ENCODE measurements at places on chromosomes 3 and 15. TPM values are rescaled to one million over a fixed set of nuclear protein-coding genes. Genes with fewer than 3 reads are reported as not detected.

Gene PEX11A
- 6.5 TPM for total RNA-seq

Gene GOLGA6B
- not detected for total RNA-seq

Gene TMC3
- total RNA-seq, result 0.05 TPM

Gene GRIP2
- not detected for total RNA-seq

Gene ST3GAL6
- total RNA-seq, result 30.1 TPM

Gene MINDY2
- total RNA-seq, result 20.2 TPM

Gene MGA
- 59.7 TPM for total RNA-seq

Gene SCG3
- 0.60 TPM for total RNA-seq

DNA sequence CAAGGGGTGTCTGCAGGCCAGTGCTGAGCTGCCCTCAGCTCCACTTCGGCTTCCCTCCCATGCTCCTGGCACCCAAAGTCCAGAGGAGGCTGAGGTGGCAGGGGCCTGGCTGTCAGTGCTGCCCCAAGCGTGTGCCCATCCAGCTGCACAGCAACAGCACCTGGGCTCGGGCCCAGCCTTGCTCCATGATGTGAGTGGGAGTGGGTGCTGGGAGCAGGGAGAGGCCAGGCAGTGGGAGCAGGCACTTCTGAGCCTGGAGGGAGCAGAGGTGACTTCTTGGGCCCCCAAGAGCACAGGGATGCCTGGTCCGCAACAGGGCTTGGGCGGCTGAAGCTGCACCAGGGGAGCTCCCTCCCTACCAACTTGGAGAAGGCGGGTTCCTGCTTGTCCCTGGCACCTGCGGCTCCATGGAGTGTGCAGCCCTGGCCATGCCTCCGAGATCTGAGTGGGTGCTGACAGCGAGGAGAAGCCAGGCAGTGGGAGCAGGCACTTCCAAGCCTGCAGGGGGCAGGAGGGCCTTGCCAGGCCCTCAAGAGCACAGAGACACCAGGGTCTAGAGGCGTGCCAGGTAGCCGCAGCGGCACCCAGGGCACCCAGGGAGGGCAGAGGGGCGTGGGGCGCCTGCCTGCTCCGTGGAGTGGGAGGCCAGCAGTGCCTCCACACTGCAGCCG is 366.7 kb upstream of the SGO1 start:
- DNase-seq, result no peak

DNA sequence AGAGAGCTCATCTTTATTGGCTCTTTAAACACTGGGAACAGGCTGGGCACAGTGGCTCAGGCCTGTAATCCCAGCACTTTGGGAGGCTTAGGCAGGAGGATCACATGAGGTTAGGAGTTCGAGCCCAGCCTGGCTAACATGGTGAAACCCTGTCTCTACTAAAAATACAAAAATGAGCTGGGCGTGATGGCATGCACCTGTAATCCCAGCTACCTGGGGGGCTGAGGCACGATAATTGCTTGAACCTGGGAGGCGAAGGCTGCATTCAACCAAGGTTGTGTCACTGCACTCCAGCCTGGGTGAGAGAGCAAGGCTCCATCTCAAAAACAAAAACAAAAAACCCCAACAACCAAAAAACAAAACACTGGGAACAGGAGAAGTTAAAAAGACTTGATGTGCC is 72.1 kb downstream of the CHAC1 start:
- no peak for DNase-seq

DNA sequence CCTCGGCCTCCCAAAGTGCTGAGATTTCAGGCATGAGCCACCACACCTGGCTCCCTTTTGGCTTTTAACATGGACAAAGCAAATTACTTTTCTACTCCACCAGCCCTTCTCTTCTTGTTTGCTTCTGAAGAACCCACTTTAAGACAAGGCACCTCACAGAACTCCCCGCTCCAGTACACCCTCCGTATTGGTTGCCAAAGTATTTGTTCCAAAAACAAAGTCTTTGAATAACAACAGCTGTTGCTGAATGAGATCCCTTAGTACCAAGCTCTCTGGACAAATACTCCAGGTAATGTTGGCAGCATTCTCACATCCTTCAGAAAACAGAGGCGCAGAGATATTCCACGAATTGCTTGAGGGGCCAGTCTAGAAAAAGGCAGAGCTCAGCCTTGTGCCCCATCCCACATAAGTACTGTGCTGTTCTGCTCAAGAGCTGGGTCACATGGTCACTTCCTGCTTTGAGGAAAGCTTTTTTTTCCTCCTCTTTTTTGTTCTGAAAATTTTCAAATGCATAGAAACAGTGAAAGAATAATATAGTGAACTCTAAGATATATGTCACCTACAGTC is 7.3 kb upstream of the CHCHD6 start:
- no peak for DNase-seq

GRCh38 chr3:25664812-25665314 is at the start of gene TOP2B:
Gene TOP2B, minus strand, starts transcription at chr3:25664907. Its CDS starts 610 bp downstream, at chr3:25664297.
- DNase-seq, result peak; percentile 98

DNA sequence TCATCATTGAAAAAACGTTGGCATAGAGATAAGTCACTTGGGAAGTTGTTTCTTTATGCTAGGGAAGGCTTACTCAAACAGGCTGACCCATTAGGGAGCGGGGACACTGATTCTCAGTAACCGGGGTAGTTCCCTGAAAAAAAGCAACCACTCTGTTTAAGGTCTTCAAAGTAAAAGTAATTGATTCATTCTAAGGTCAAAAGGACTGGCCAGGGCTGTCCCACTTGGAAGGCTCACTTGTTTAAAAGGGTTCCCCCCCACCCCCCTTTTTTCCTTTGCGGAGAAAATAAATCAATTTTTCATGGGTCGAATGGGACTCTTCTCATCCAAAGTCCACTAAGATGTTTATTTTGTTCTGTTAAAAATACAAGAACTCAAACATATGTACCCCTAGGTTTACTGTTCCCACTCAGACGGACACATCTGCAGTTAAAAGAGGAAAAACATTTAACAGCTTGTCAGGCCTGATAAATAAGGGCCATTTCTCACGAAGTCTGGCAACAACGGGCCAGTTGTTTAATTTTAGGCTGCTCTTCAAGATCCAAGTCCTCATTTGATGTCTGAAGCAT is 53.0 kb downstream of the ARHGEF3 start:
- no peak for DNase-seq

- DNase-seq, result no peak
These were observed 14.0 kb downstream of the TIGIT start for GRCh38 chr3:114307832-114308231.

- no peak for DNase-seq
These were observed 393.2 kb downstream of the SOX2 start for GRCh38 chr3:182104881-182105280.

- no peak for DNase-seq
These were observed 6.0 kb downstream of the SPATA12 start for GRCh38 chr3:57066471-57066870.

- no peak for DNase-seq
These were observed 615.8 kb upstream of the AGTR1 start for GRCh38 chr3:148081926-148082325.

- peak; percentile 50 for DNase-seq
These were observed 13.0 kb upstream of the ATP1B3 start for GRCh38 chr3:141863491-141863890.

- peak; percentile 95 for DNase-seq
These were observed 89.6 kb upstream of the GALNT15 start for GRCh38 chr3:16084887-16085286.

DNA sequence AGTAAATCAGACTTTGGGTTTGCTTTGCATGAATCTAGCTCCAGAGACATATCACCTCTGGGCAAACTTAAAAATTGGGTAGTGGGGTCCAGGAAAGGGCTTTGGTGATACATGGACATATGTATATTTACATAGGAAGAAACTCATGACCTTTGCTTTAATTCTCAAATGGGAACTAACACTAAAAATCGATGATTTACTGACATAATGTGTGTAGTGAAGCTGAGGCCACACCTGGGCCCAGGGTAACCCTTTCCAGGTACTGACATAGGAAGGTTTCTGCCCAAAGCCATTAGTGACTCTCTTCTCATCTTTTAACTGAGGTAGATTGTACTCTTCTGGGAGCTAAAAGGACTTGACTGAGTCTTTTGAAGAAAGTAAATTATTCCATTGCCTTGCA is 411.2 kb upstream of the TBL1XR1 start:
- DNase-seq, result no peak

- DNase-seq, result no peak
These were observed 43.6 kb downstream of the WHAMM start for GRCh38 chr15:82852941-82853561.

DNA sequence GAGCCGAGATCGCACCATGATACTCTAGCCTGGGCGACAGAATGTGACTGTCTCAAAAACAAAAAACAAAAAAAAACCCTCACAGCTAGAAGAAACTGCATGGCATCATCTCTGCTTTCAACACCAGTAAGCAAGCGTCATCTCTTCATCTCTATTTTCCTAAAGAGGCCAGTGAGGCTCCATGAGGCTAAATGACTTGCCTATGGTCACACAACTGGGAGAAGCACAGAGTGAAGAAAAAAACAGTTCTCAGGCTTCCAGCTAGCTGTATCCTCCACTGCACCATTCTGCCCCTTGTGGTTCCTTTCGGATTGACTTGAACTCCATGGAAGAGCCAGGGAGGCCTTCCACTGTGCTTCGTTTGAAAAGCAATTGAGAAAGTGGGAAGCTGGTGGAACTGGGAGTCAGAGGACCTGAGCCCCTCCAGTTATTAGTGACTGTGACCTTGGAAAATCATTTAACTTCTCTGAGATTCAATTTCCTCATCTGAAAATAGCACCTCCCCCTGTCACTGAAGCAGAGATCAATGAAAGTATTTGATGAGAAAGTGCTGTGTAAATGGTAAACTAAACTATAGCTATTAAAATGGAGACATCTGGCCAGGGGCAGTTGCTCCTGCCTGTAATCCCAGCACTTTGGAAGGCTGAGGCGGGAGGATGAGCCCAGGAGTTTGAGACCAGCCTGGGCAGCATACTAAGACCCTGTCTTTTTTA is 32.1 kb upstream of the DENND4A start:
- peak; percentile 89 for DNase-seq

DNA sequence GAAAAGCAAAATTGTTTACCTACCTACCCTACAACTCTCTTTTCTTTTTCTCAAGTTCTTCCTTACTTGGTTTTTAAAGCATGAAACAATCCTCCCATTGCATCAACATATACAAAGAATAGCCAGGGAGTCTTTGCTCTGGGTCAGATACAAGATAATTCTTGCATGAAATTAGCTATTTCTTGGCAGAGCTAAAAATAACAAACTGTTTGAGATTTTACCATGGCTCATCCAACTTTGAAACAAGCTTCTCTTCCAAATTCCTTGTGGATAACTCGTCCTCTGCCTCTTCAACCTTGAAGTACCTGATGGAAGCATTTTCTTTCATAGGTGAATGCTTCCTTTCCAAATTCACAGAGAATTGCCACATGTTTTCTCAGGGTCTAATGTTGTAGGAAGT is 9.2 kb upstream of the CBLB start:
- DNase-seq, result no peak

GRCh38 chr3:69716119-69716518 is 23.1 kb upstream of the MITF start:
- DNase-seq, result no peak

DNA sequence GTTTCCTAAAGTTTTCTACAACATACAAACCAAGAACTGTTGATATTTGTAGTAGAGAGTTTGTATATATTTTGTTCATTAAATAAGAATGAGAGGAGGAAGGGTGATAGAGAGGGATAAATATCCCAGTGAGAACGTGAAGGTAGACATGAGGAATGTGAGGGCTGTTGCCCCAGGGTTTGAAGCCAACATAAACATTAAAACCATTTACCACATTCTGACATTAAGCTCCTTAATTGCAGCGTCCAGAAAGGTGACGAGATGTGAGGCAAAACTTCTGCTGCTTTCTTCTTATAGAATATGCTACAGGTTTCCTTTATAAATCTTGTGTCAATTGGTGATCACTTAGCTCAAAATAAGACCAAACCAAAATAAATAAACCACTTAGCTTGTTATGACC is 267.8 kb upstream of the CNTN4 start:
- DNase-seq, result no peak

- DNase-seq, result no peak
These were observed 6.4 kb downstream of the SETMAR start for GRCh38 chr3:4309491-4310128.

DNA sequence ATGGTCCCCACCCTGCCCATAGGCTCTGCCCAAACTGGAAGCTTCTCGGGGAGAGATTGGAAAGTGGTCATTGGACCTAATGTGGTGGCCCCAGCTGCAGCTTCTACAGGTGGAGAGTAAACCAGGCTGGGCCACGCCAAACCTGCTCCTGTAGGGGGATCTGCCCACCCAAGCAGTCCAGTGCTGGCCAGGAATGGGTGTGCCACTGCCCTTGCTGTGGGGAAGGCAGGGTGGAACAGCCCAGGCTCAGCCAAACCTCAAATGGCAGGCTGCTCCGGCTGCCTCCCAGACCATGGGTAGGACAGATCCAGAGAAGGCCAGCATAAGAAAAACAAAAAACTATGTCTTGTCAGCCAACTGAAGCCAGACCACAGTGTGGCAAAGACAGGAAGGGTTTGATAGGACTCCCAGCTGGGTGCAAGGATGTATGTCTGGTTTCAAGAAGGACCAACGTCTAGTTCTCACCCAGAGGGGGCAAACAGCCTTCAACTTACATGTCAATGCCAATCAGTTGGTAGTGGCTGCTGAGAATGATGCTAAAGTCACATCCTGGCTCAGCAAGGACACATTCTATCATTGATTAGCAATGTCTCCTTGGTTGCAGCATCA is 267.3 kb downstream of the UACA start:
- no peak for DNase-seq

- DNase-seq, result no peak
These were observed 973 bp upstream of the COPG1 start for GRCh38 chr3:129248286-129248979.

DNA sequence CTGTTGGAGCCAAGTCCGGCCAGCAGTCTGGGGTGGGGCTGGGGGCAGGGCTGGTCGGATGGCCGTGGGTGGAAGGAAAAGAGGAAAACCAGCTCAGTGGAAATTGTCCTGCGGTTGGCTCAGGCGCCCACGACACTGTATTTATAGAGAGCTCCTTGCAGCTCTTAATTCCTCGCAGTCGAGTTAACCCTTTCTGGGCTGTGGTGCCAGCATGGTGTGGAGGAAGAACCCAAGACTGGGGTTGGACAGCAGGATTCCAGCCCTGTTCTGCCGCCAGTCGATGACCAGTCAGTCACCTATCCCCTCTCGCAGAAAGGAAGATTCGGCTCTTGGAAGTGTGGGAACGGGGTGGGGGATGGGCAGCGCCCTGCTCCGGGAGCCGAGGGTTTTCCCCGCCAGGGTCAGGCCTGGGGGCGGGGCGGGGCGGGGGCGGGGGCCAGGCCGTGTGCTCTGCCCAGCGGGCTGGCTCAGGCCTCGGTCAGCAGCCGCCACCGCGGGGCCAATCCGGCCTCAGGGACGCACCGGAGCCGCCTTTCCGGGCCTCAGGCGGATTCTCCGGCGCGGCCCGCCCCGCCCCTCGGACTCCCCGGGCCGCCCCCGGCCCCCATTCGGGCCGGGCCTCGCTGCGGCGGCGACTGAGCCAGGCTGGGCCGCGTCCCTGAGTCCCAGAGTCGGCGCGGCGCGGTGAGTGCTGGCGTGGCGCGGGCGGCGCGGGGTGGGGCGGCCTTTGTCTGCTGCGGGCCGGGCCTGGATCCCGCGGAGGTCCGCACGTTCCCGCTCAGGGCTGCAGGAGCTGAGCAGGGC is at the start of gene CD276:
CD276 (plus strand) TSS at position 607 of the 804 bp plus-strand sequence. CDS start 15,257 bp downstream, outside the sequence.
- DNase-seq, result peak; percentile 68

Measured in dermis blood vessel endothelial cell (primary cell).